ENCODE measurements at places on chromosomes 7 and 10.

GRCh38 chr7:24024276-24025068 lies 259.5 kb upstream of the NPY start:
- DNase-seq, result no peak

DNA sequence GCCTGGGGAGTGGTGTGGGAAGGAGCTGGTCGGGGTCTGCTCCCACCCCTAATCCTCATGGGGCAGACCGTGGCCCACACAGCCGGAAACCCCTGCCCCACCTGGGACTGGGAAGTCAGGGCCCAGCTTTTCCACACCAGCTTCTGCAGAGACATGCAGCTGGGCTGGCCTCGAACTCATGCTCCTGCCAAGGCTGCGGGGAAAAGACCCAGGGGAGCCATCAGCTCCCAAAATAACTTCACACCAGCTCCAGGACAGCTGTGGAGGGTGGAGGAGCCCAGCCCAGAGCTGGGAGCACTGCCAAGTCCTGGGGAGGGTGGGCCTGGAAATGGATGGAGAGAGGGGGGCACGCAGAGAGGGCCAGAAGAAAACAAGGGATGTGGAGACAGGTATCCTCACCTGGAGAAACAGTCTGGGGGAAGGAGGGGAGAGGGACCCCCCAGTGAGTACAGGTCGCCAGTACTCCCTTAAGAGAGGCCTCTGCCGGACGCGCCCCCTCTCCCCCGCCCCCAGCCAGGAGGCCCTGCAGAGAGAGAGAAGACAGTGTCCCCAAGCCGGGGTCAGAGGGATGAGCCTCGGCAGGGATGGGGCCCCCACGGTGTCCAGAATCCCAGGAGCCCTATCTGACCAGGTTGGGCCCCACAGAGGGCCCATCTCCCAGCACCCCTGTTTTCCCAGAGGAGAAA lies 11.5 kb upstream of the GRIFIN start:
- no peak for DNase-seq

GRCh38 chr7:43112459-43112940 lies at the start of gene HECW1:
TSS of gene HECW1 (plus strand) at chr7:43112647. CDS start at chr7:43243906, 131,259 bp downstream.
- DNase-seq, result no peak

- DNase-seq, result no peak
Observed at GRCh38 chr7:20470726-20471125, 140.0 kb downstream of the ITGB8 start.

DNA sequence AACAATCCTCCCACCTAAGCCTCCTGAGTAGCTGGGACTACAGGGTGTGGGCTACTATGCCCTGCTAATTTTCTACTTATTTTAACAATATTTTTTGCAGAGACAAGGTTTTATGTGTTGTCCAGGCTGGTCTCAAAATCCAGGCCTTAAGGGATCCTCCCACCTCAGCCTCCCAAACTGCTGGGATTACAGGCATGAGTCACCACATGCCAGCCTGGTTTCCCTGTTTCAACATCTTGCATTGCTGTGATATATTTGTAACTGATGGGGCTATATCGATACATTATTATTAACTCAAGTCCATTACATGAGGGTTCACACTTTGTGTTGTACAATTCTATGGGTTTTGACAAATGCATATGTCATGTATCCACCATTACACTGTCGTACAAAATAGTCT lies 41.9 kb upstream of the OGDHL start:
- DNase-seq, result no peak

DNA sequence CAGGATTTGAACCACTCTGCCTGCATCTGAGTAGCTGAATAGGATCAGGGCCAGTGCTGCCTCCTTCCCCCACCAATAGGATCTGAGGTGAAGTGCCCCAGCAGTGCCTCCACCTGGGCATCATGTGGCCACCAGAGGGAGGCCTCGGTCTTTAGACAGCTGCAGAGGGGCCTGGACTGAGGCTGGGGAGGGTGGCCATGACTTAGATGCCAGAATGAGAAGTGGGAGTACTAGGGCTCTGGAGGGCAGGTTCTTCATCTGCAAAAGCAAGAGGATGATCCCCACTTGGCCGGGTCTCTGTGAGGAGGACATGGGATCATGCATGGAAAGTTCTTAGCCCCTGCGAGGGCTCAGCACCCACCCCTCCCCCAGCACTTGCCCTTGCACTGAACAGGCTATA lies 56.9 kb downstream of the NEUROG3 start:
- peak; percentile 14 for DNase-seq

DNA sequence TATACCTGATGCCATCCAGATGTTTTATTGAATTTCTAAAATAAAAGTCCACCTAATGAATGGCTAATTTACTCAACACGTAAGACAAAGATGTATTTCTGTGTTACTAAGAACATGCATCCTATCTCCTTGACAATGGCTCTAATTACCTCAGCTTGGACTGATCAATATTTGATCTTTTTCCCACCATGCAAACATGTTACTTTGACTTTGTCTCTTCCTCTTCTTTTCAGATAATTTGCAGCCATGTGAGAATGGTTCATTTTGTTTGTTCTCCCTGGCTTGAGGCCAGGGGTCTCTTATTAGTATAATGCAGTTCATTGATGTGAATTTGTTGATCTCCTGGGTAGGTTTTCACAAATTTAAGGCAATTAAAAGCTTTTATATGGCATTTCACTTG lies 302.1 kb downstream of the ADK start:
- no peak for DNase-seq

- peak; percentile 58 for DNase-seq
Observed at GRCh38 chr7:50317697-50318669, 13.5 kb downstream of the IKZF1 start.

DNA sequence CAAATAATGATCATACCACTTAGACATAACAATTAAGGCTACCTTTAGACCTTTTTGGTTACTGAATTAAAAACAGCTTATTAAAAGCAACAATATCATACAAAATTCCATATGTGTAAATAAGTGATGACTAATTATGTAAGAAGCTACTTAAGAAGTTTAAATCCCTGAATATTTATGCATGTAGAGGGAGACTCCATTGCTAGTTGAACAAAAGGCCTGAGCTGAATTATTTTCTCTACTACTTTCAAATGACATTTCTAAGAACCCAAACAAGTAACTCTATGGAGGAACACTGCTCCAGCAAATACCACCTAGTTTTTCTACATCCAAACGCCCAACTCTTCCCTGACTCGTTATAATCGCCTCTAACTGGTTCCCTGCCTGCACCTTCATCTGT lies 31.5 kb downstream of the EPC1 start:
- no peak for DNase-seq

DNA sequence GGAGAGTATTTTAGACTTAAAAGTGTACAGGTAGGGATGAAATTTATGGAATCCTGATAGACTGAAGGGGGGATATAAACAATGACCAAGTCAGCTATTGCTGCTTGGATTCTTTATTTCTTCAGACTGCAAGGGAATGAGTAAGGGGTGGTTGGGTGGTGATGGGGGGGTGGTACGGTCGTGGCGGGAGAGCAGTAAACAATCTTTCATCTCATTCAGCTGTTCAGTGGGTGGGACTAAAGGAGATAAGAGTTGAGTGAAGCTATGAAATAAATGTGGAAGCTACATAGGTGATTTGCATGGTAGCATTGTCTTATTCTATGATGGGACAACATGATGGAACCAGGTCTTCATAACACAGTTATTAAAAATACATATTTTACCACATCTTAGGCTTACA lies 1.8 kb downstream of the SEPTIN7 start:
- DNase-seq, result no peak

DNA sequence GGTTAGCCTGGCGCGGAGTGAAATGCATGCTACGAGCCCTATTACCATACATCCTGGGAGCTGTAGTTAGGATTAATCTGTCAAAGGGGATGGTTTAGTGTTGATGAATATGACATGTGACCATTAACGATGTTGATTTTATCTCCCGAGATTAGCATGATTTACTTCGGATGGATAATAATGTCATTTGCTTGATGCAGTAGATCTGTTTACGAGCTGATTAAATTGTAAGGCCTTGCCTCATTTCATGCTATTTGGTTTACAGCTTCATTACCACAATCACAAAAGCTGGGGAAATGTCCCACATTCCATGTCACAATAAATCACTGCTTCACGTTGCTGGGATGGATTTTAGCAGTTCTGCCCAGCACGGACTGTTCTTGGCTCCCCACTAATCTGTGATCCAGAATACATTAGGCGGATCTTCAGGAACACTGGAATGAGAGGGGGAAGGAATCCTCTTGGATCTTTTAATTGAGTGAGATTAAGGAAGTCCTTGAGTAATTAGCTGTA lies 22.3 kb downstream of the ZNF503 start:
- no peak for DNase-seq

GRCh38 chr10:13998163-13998835 lies 332.4 kb downstream of the FRMD4A start:
- no peak for DNase-seq

- no peak for DNase-seq
Observed at GRCh38 chr7:16271990-16272665, 149.2 kb downstream of the CRPPA start.

GRCh38 chr7:362402-363096 lies 72.6 kb downstream of the FOXL3 start:
- DNase-seq, result peak; percentile 71

- no peak for DNase-seq
Observed at GRCh38 chr10:44293306-44293778, 91.6 kb downstream of the CXCL12 start.

DNA sequence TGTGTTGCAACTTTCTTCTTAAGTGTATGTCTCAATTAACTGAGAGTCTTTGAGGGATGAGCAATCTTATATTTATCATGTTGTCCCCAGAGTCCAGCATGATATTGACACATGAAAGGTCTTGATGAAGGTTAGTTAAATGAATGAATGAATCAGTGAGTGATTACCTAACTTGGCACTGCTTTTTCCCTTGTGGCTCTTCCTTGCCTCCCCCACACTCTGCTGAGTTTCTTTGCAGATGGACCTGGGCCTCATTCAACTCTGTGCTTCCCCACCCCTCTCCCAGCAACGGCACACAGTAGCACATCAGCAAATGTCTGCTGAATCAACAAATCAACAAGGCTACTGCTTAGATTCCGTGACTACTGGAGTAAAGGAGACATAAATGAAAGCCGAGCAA lies 235.1 kb upstream of the CXCL12 start:
- DNase-seq, result no peak

GRCh38 chr10:43265799-43266721 lies 805 bp downstream of the RASGEF1A start:
- DNase-seq, result peak; percentile 52

- no peak for DNase-seq
Observed at GRCh38 chr10:69703766-69704630, 74.0 kb downstream of the FAM241B start.

GRCh38 chr7:65338346-65338745 lies 35.3 kb upstream of the ZNF92 start:
- no peak for DNase-seq

- no peak for DNase-seq
Observed at GRCh38 chr10:103850572-103850895, 4.8 kb downstream of the SH3PXD2A start.

DNA sequence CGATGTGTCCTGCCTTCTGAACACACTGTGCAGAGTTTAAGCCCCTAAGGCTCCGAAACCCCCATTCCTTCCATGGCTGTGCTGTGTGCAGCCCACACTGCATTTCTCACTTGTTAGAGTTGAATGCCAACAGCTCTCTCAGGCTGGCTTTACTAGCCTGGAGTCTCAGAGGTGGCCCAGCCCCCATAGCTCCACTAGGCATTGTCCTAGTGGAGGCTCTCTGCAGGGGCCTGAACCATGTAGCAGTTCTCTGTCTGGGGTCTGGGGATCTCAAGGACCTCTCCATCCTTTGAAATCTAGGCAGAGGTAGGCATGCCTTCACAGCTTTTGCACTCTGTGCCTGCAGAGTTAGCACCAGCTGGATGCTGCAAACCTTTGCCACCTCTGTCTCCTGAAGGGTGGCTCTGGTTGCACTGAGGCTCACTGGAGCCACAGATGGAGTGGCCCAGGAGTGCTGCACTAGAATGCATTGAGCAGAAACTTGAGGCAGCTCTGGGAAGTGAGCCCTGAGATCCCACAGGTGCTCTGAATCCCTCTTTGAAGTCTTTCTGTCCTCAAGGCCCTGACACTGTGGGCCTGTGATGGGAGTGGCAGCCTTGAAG lies 301.7 kb downstream of the DGKB start:
- DNase-seq, result no peak

GRCh38 chr10:125064681-125065492 lies 95.5 kb downstream of the CTBP2 start:
- DNase-seq, result no peak

DNA sequence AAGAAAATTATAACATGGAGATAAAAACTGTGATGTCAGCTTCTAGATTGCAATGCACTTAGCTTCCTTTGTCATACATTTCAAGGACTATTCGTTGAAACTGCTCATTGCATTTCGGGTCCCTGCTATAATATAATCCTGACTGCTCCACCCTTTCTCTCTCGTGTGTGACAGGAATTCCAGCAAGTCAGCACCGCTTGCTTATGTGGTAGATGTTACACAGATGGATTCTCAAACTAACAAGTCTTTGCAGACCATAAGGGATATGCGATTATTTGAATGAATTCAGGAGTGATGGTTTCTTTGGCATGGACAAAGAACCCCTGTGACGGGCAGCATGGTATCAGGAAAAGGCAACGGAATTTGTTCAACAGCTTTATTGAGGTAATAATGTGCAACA lies 184.0 kb downstream of the GRID1 start:
- DNase-seq, result no peak

DNA sequence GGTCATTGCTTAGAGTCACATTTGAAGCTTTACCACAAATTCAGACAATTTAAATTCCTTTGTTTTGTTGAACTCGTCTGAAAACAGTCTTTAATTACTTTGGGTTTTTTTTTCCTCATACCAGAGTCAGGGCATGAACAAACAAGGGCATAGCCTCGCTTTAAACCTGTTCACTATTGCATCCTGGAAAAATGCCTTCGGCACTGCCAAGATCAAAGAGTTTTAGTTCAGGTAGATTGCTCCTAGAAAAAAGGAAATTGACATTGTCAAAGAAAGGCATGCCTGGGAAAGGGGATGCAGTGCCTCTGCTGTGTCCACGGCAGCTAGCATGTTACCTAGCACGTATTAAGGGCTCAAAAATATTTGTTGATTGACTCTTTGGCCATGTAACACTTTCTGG lies 235.1 kb downstream of the ARHGAP21 start:
- no peak for DNase-seq

DNA sequence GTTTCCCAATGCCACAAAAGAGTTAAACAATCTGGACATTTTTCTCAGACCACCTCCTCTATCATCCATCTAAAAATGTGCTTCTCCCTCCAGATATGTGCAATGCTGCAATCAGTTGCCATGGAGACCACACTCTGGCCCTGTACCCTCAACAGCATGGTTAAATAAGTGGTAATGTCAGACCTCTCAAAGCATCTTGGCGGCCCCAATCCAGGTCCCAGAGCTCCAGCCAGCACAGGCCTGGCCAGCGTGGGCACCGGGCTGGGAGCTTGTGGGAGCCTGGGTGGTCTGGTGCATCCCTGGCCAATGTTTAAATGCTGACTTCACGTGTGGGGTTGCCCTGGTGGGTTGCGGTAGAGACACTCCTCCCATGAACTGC lies 362.9 kb upstream of the ZNF32 start:
- no peak for DNase-seq

- DNase-seq, result no peak
Observed at GRCh38 chr7:112459645-112460044, 9.4 kb downstream of the IFRD1 start.

Measured in CD4-positive, alpha-beta T cell treated with Interleukin-6 at 100 ng/mL for 8 hours (primary cell).